Cortex of kidney (tissue), 1 donor: ENCODE measurements at places on chromosomes 3 and 15.

DNA sequence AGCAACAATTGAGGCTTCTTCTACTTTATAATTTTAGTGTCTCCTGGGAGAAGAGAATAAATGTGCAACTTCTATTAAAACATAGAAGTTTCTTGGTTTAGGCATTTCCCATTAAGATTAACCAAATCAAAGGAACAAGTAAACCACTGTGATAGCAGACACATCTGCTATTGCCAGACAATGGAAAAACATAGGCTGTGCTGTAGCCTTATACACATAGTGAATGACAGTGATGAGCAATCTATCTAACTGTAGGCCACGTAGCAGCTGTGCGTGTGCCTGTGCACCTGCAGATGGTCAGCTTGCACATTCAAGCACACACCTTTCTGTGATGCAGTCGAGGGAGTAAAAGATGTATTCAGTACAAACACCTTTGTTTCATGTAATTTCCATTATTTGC is 32.7 kb downstream of the GNB4 start:
- no peak for DNase-seq

DNA sequence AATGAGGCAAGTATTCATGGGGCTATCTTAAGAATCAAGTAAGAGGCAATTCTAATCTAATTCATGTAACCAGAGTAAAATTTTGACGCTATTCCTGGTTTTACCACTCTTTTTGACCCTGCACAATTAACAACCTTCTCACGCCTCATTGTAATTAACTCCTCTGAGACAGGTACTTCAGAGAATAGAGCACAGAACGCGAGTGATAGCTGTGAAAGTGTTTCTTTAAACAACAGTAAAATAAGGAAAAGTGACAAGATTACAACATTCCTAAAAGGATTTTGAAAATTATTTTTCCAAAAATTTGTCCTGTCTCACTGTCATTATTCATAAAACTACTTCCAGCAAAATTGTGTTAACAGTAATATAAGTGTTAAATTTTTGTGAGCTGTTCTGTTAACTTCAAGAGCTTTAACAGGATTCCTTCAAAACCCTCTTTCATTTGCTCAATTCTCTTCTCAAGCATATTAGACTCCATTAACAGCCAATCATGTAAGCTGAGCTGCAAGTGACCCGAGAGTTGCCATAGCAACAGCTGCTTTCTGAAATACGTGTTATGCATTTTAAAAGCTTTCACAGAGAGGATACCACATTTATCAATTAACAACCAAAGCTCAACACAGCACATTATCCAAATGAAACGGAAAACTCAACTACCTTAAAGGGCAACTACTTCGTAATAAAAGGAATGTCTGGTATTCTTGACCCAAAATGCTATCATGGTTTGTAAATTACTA is 93.1 kb downstream of the STAG1 start:
- no peak for DNase-seq

- no peak for DNase-seq
Measured at GRCh38 chr3:71582612-71583565, 639 bp downstream of the FOXP1 start.

- no peak for DNase-seq
Measured at GRCh38 chr3:196782511-196782910, 42.9 kb downstream of the PAK2 start.

DNA sequence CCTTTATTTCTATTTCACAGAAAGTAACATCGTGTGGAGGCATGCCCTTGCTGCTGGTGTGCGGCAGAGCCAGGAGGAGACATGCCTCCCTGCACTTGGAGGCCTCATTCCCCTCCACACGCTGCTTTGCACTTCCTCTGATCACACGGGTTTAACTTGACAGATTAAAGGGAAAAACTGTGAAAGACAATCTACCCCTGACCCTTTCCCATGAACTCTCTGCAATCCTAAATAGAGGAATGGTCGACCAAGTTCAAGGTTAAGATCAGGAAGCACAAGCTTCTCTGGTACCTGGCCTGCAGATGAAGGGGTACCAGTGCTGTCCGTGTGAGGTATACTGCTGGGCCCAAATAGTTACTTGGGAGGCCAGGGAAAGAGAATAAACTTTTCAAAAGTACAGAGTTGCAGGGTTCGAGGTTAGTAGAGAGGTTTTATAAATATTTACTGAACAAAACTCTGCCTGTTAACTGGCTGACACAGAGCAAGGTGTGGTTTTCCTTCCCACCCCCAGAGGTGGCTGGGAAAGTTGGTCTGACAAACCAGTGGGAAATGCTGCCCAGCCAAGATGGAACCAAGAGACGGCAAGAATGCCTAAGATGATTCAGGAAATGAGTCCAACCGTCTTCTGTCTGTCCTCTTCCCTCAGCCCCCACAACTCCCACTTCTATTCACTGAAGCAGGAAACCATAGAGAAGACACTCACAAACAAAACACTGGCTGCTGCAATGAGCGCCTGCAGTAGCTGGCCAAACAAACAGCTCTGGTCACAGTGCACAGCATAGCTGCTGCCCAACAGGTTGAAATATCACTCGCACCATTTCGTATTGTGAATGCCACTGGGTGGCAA is 79.6 kb downstream of the IGF2BP2 start:
- no peak for DNase-seq

DNA sequence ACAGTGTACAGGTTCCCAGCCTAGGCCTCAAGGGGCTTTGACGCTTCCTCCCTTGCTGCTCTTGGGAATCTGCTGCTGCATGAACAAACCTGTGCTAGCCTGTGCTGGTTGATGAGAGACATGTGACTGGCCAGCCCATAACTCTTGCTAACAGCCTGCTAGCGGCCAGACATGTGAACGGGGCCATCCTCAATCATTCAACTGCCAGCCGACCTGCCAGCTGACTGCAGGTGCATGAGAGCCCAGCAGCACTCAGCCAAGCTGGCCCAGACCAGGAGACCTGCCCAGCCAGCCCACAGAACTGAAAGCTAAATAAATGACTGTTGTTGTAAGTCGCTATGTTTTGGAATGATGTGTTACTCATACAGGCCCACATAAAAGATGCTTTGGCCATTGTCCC is 82.4 kb upstream of the DLG1 start:
- DNase-seq: no peak

GRCh38 chr3:39154280-39155021 is 1.1 kb upstream of the CSRNP1 start:
- no peak for DNase-seq

- DNase-seq: no peak
Measured at GRCh38 chr3:118927449-118927848, 107.2 kb downstream of the IGSF11 start.

GRCh38 chr3:87191641-87192040 is 35.5 kb upstream of the CHMP2B start:
- no peak for DNase-seq
